ENCODE measurements at places on chromosomes 5 and 9.

GRCh38 chr5:82549263-82549662 lies 271.1 kb upstream of the RPS23 start:
- no peak for DNase-seq

DNA sequence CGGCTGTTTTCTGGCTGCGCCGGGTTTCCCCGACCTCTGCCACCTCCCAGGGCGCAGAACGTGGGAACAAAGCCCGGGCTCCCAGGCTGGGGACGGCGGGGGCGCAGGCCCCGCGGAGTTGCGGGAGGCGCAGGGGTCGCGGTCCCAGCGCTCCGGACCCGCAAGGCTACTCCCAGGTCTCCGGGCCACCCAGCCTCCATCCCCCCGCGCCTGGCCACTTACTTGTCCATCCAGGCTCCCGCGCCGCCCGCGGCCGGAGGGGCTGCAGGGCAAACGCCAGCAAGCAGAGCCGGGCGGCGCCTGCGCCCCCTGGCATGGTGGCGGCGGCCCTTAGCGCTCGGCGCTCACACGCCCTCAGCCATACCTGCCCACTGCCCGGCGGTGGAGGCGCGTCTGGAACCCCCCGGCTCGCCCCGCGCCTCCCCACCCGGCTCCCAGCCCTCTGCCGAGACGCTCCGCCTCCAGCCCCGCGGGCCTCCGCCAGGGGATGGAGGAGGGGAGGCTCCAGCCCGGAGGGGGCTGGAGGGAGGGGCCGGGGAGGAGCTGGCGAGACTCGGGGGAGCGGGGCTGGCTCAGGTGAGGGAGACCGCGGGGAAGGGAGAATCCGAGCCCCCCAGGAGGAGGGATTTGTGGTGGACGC lies at the start of gene ADAM19:
ADAM19 (minus strand) TSS at position 395 of the 640 bp plus-strand sequence; CDS start at position 316, 79 bp downstream.
- peak; percentile 47 for DNase-seq

DNA sequence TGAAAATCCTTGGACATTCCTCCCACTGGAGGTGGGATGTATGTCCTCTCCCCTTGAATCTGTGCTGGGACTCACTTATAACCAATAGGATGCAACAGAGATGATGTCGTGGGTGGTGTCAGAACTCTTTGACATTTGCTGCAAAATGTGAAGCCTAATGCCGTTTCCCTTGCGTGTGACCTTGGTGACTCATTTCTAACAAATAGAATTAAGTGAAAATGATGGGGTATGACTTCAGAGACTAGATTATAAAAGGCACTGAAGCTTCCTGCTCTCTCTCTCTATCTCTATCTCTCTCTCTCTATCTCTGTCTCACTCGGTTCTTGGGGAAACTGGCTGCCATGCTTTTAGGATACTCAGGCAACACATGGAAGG lies 126.1 kb upstream of the STC2 start:
- DNase-seq = no peak

GRCh38 chr5:170403675-170404074 lies 14.5 kb upstream of the KCNMB1 start:
- DNase-seq = no peak

GRCh38 chr5:1508659-1509290 lies 15.0 kb downstream of the LPCAT1 start:
- no peak for DNase-seq

DNA sequence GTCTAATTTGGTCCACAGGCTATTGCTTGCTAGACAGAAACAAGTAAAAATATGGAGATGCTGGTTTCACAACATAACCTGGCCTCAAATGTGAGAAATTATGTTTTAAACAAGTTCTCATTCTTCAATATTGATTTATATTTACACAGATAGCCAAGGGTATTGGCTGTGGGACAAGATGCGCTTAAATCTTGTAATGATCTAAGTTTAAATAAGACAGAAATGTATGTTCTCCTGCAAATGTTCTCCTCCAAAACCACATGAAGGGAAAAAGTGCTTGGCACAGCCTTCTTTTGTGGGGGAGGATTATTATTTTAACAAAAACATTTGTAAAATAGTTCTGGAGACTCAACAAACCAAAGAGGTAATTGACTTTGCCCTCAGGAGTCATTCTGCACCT lies 356.0 kb downstream of the DMAC1 start:
- DNase-seq = no peak

GRCh38 chr9:79735023-79735779 lies 163.4 kb downstream of the TLE4 start:
- no peak for DNase-seq

GRCh38 chr9:103430469-103430868 lies 435.3 kb downstream of the CYLC2 start:
- DNase-seq = no peak

GRCh38 chr9:130298662-130299279 lies 33.2 kb downstream of the HMCN2 start:
- no peak for DNase-seq

GRCh38 chr5:124459984-124460383 lies 286.5 kb downstream of the ZNF608 start:
- DNase-seq = no peak

DNA sequence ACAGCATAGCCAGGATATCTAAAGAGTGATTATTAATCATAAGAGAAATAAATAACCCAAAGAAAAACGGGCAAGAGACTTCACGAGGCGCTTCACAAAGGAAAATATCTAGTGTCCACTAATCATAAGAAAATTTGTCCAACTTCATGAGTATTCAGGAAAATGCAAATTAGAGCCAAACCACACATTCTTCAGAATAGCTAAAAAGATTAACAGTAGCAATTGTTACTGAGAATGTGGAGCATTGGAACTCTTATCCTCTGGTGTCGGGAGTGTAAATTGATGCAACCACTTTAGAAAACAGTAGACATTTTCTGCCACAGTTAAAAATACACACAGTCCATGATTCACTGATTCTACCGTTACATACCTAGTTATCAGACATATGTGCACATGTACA lies 145.7 kb downstream of the CWC27 start:
- DNase-seq = no peak

GRCh38 chr5:112339761-112340160 lies 79.3 kb downstream of the EPB41L4A start:
- no peak for DNase-seq
